ENCODE measurements at places on chromosomes 2 and 18.
A peak's percentile ranks its signal among the peaks of the same experiment; 100 is the strongest.

GRCh38 chr2:136962105-136962725, 196.9 kb downstream of the THSD7B start:
- DNase-seq: no peak

DNA sequence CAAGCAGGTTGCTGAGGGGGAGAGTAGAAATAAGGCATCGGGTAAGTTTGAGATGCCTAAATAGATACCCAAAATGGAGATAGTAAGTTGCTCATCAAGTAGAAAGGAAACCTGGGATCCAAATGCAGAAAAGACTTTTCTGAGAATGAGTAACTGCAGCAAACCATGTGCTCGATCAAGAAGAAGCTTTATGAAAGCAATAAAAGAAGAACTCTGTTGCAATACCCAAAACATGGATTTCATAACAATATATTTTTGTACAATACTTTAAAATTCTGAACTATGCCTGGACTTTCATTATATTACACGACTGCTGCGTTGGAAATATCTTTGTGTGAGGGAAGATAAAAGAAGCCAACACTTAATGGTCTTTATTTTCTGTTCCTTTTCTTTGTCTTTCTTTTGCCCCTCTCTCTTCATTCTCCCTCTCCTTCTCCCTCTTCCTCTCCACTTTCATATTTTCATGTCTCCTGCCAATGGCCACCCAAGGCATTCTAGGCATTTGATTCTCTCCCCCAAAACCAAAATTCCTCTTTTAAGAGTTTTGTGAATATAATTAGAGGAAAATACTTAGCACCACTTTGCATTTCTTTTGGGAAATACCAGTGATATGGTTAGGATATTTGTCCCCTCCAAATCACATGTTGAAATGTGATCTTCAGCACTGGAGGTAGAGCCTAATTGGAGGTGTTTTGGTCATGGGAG, 257.6 kb downstream of the MREG start:
- DNase-seq: no peak

GRCh38 chr2:129606496-129607270, 372.8 kb upstream of the RAB6C start:
- peak; percentile 23 for DNase-seq

- no peak for DNase-seq
These were observed 14.2 kb upstream of the TRAF3IP1 start for GRCh38 chr2:238305965-238306671.

All from fibroblast of skin of right biceps (primary cell).